Spinal cord (tissue), 10 donors: ENCODE measurements at places on chromosomes 1 and 21. TPM values are rescaled to one million over a fixed set of nuclear protein-coding genes. Genes with fewer than 3 reads are reported as not detected.

- H3K4me1 ChIP-seq = peaks cover 92% of the 10 kb centered on the region
- no peak for DNase-seq
- peaks cover 61% of the 10 kb centered on the region for H3K36me3 ChIP-seq
Observed at GRCh38 chr1:27563341-27563590, 40.7 kb downstream of the AHDC1 start.

- peaks cover 8% of the 10 kb centered on the region for H3K4me1 ChIP-seq
- no peak overlapping the region for H3K4me3 ChIP-seq
- no peak overlapping the region for H3K27ac ChIP-seq
- no peaks in the 10 kb centered on the region for H3K27me3 ChIP-seq
- no peak for DNase-seq
Observed at GRCh38 chr1:39144924-39145323, 59.6 kb upstream of the MACF1 start.

DNA sequence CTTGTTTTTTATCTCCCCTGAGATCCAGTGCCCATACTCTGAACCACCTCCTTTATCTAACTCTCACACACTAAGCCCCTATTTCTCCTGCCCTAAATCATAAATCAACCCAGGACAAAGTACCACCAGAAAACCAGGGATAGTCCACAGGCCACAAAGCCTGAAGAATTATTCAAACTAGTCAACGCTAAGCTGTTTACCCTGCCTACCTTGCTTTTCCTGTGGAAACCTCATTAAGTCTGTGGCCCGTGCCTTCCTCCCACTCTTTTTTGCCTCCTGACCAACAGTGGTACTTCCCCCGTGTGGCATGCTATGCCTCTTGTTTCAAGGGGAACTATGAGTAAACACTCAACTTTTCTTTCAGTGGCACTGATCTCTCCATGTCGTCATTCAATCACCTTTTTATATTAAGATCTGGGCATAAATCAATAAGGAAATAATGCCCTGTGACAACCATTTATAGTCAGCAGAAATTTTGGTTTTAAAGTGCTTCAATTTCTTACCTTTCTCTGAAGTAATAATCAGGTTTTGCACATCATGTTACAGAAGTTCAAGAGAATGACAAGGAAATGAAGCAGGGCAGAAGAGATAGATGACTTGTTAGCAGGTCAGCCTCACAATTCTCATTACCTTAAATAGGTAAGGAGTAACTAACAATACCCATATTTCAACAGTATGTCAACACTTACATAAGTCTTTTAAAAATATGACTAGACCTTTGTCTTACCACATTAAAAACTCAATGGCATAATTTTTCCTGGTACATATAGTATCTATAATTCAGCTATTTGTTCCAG is 32.1 kb downstream of the EYA3 start:
- no peaks in the 10 kb centered on the region for H3K27me3 ChIP-seq
- no peaks in the 10 kb centered on the region for H3K4me1 ChIP-seq
- no peak for DNase-seq
- no peak overlapping the region for H3K27ac ChIP-seq
- H3K36me3 ChIP-seq = no peaks in the 10 kb centered on the region
- no peak overlapping the region for H3K4me3 ChIP-seq

The CA6 gene
- polyA plus RNA-seq = 0.30 TPM

The LMO4 gene
- polyA plus RNA-seq = 137 TPM

The CCDC17 gene
- polyA plus RNA-seq = 1.1 TPM
